ENCODE measurements at places on chromosomes 5 and 9.

GRCh38 chr9:83406921-83407320, 131.3 kb downstream of the FRMD3 start:
- DNase-seq, result no peak

DNA sequence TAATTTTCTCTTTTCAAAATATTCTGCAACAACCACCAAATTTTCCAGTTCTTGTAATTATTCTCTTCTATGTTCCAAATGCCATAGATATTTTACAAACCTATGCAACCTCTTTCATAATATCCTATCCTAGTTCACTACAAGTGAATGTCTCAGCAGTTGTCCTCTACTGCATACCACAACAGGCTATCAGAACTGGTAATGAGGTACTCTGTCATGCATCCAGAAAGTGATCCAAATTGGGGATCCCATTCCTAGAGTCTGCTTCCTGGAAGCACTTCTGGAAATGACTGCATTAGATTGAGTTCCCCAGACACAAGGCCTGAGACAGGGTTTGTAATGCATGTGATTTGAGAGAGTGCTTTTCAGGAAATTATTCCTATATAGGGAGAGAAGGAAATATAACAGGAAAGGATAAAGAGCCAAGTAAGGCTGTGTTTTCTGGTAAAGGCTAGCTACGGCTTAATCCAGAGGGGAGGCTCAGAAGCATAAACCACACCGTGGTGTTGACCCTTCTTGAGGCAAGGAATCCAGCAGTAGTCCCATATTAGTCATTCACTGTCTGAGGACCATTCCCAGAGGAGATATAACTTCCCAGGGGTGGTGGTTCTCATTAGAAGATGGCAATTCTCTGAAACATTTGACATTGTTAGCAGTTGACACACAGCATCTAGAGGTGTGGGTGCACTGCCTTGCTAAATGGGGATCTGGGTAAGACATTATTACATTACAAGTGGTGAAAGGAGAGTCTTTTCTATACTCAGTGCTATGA, 80.3 kb upstream of the FST start:
- DNase-seq, result no peak

GRCh38 chr5:90861843-90862586, 303.4 kb downstream of the ADGRV1 start:
- DNase-seq, result no peak

DNA sequence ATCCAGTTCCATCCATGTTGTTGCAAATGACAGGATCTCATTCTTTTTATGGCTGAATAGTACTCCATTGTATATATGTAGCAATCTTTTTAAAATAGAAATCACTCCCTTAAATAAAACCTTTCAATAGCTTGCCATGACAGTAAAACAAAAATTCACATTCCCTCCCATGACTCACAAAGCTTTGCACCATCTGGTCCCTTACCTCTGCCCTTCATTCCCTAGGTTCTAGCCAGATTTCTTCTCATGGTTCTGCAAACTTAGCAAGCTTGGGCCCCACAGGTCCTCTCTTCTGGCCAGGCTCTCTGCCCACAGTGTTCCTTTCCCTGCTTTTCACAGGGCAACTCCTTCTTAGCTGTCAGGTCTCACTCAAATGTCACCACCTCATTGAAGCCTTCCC, 4.3 kb upstream of the SPOCK1 start:
- no peak for DNase-seq

- DNase-seq, result no peak
Observed at GRCh38 chr5:14251733-14252132, 108.6 kb downstream of the TRIO start.

- DNase-seq, result no peak
Observed at GRCh38 chr9:2872931-2873323, 29.0 kb upstream of the PUM3 start.

GRCh38 chr5:113357696-113358476, 76.9 kb downstream of the TSSK1B start:
- DNase-seq, result no peak

DNA sequence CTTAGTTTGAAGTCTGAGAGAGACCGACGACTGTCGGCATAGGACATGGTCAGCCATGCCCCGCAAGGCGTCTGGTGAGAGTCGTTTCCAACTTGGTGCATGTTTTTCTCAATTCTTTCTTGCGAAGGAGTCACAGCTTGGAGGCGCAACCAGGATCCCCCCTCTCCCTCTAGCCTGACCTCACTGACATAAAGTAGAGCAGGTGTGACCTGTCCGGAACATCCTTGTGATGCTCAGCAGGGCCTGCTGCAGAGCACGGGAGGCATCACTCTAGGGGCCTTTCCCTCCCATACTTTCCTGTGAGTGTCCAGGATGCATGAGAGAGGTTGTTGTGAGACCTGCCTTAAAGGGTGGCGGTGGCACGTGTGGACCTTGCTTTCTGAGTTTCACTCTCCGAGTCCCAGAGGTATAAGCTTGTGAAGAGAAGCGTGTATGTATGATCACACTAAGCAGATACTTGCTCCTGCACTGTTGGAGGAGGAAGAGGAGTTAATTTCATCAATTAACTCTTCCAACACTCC, 5.0 kb downstream of the TENT4A start:
- DNase-seq, result no peak

GRCh38 chr5:175254155-175254554, 189.8 kb downstream of the DRD1 start:
- no peak for DNase-seq

DNA sequence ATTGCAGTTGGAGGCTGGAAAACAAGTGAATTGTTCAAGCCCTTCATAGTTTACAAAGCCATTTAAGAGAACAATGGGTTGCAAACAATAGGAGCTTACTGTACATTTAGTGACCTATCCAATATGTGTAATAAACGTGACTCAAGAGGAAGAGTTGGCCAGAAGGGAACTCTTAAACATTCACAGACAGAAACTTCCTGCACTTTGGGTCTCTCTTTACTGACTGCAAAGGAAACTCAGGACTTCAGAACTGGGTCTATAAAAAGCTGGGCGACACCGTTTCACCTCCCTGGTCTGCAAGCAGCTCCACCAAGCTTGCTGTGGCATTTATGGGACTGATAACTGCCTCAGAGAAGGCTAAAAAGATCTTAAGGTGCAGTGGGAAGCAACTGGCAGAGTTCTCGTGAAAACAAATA, 48.7 kb upstream of the SPATA31D4 start:
- no peak for DNase-seq

Measured in activated CD4-positive, alpha-beta T cell treated with anti-CD3 and anti-CD28 coated beads, Interleukin-2, amount 50 U/mL, for 24 hours (primary cell).